ENCODE measurements at places on chromosomes 11 and 22.
A peak's percentile ranks its signal among the peaks of the same experiment; 100 is the strongest.

GRCh38 chr11:132632641-132633124, 899.6 kb downstream of the OPCML start:
- no peak for DNase-seq

- DNase-seq = no peak
Measured at GRCh38 chr11:83299681-83300080, 13.5 kb upstream of the CCDC90B start.

GRCh38 chr11:68531129-68531693, 70.7 kb downstream of the PPP6R3 start:
- no peak for DNase-seq

DNA sequence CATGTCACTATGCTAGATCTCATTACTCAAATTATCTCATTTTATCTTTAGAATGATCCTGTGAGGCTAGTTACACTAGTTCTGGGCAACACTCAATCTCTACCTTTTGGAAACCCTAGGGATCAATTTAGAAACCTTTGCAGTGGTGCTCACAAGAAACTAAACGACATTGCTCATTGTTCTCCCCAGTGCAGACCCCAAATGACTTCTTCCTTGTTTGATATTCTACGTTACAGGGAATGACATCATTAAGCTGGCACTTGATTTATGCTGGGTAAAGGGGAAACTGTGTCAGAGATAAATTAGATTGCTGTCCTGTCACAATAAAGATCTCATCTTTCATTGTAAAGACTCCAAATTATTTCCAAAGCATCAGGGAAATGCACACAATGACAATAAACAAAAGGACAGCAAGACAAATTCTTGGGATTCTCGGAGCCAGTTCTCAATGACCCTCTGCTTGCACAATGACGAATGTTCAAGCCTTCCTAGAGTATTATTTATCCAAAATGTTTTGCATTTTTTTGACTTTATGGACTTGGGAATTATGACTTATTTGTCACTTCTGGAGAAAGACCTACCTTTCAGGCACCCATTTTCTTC, 1121.8 kb upstream of the TENM4 start:
- no peak for DNase-seq

DNA sequence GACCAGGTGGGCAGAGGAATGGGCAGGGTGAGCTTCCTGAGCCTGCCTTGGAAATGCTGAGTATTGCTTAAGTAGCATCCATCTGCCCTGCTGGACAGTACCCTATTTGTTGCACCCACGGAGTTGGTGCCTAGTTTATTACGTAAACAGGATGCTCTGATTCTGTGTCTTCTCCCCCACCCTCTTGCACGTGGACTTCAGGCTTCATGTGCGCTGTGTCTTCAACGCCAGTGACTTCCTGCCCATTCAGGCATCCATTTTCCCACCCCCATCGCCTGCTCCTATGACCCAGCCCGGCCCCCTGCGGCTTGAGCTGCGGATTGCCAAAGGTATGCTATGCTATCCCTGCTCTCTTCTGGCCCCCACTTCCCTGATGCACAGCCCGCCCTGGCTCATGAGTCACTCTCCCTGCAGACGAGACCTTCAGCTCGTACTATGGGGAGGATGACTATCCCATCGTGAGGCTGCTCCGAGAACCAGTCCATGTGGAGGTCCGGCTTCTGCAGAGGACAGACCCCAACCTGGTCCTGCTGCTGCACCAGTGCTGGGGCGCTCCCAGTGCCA, 5.7 kb downstream of the ZP1 start:
- no peak for DNase-seq

DNA sequence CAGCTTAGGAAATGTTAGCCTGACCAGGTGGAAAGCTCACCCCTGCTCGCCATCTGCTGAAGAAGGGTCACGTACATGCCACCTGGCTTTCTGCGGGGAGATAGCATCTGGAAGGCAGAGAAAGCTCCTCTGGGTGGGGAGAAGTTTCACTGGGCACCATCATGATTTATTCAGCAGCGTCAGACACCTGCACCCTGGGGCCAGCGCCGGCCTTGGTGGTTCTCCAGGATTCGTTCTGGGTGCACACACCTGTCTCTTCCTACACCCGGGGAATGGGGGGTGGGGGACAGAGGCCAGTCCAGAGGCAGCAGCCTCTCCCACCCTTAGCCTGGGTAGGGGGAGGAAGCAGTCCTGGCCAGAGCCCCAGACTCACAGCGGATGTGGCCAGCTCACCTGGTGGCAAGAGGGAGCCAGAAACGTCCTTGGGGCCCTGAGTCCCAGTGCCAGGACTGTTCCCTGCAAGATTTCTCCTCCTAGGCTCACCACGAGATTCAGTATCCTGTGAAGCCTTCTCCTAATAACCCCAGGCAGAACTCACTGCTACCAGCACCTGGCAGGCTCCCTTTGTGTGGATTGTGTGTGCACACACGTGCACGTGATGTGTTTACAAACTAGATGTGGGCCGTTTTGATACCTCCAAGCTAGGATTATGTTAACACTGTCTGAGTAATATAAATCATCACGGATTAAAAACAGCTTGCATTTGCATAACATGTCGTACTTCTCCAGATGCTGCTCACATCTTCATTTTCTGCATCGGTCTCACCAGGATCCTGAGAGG, 17.3 kb upstream of the RASD2 start:
- no peak for DNase-seq

- DNase-seq = no peak
Measured at GRCh38 chr11:65591939-65592857, 3.4 kb downstream of the KCNK7 start.

DNA sequence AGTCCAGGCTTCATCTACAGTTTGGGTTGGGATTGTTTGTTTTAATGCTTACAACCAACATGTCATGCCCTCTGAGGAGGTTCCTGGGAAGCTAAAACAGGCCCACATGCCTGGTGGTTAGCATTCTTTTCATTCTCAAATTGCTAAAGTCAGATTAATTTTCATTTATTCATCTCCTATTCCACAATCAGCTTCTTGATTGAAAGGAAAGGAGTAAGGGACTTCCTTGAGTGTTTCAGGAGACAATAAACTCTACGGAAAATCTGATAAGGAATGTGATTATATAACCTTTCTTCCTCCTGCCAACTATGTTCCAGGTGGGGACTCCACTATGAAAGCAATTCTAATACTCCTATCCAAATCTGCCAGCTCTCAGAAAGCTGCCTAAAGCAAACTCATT, 30.8 kb downstream of the MRTFA start:
- no peak for DNase-seq

- no peak for DNase-seq
Measured at GRCh38 chr11:109416601-109417000, 5.4 kb upstream of the C11orf87 start.

GRCh38 chr22:32050678-32051515, 7.8 kb downstream of the SLC5A1 start:
- DNase-seq = peak; percentile 27

- DNase-seq = no peak
Measured at GRCh38 chr11:108921211-108921610, 256.3 kb downstream of the DDX10 start.

GRCh38 chr11:73203322-73203721, 14.8 kb upstream of the P2RY2 start:
- no peak for DNase-seq

GRCh38 chr11:94786264-94787126, 18.3 kb downstream of the AMOTL1 start:
- no peak for DNase-seq

DNA sequence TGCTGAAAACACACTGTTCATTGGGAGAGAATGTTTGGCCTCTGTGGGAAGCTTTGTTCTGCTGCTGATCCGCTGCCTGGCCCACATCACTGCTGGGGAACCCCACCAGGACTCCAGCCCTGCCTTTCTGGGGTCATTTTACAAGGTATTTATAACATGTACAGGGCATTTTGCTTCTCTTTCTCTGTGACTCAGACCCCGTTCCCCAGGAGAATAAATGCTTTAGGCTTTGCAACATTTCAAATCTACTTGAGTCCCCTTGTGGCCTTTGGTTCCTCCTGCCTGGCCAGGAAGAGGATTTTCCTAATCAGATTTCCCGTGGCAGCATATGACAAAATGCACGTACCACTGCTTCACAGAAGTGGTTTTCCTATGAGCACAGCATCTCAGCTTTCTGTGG, 43.0 kb downstream of the BTG4 start:
- no peak for DNase-seq

DNA sequence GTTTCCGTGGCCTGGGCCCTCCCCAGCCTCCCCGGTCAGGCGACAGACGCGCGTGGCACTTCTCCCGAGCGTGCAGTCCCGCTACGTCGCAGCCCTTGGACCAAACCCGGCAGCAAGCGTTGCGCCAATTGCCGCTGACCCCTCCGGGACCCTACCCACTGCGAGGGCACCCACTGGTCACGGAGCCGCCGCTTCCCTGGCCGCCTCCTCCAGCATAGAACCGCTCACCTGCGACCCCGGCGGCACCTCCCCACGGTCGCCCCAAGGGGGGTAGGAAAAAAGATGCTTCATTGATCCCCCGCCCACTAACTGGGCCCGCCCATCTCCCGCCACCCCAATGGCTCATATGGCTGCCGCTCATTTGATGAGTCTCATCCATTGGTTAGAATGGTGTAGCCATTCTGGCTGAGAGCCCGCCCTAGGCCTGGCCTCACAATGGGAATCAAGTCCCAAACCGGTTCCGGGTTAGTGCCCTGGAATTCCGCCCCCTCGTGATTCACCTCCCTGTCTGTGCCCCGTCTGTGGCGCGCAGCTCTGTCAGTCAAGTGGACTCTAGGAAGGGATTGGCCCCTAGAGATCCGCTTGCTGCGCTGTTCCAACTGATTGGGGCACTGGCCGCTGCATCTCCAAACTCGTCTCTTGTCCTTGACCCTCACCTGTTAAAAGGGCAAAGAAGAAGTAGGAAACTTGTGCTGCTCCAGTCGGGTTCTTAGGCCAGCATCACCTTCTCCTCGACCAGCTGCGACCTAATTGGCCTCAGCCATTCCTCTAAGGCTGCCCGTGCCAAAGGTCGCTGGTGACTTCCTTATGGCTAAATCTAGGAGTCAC, at the start of gene MSANTD4:
MSANTD4 (minus strand) TSS at position 274 of the 828 bp plus-strand sequence. CDS start 11,323 bp downstream, outside the sequence.
- peak; percentile 92 for DNase-seq

GRCh38 chr11:114060392-114061047, 1.0 kb downstream of the ZBTB16 start:
- no peak for DNase-seq

- no peak for DNase-seq
Measured at GRCh38 chr22:42160830-42161696, 30.5 kb upstream of the CYP2D6 start.

GRCh38 chr22:29457730-29458129, 19.3 kb downstream of the RFPL1 start:
- DNase-seq = no peak

GRCh38 chr11:60914633-60915247, 782 bp downstream of the TMEM109 start:
- no peak for DNase-seq

- no peak for DNase-seq
Measured at GRCh38 chr11:81036168-81036870, 1595.5 kb upstream of the TENM4 start.

DNA sequence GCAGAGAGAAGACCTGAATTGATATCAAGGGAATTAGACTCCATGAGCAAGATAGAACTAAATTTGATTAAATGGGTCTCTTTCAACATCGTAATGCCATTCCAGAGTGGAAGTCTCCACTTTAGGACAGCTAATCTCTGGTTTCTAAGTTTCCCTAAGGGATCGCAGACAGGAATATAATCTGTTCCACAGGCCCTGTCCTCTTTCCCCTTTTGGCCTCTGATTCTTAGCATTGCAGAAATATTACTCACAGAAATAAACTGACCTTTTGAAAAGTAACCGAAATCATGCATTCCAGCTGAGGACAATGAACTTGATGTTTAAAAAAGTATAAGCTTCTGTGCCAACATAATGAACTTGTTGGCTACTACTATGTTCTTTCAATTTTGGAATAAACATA, 227.8 kb downstream of the ETS1 start:
- no peak for DNase-seq

DNA sequence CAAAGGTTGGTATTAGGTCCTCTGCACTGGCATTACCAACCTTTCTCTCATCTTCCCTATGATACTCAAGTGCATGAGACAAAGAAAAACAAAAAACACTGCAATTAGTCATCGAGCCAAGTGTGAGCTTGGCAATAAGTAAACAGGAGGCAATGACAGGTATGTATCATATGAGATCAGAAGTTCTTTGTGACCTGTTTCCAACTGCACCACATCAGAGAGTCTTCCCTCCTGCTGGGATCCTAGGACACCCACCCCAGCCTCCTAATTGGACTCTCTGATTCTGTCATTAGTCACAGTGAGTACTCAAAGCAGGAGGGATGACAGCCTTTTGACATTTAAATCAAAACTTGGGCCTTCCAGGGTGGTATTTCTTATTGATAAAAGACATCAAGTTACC, 7.8 kb upstream of the JAML start:
- no peak for DNase-seq

DNA sequence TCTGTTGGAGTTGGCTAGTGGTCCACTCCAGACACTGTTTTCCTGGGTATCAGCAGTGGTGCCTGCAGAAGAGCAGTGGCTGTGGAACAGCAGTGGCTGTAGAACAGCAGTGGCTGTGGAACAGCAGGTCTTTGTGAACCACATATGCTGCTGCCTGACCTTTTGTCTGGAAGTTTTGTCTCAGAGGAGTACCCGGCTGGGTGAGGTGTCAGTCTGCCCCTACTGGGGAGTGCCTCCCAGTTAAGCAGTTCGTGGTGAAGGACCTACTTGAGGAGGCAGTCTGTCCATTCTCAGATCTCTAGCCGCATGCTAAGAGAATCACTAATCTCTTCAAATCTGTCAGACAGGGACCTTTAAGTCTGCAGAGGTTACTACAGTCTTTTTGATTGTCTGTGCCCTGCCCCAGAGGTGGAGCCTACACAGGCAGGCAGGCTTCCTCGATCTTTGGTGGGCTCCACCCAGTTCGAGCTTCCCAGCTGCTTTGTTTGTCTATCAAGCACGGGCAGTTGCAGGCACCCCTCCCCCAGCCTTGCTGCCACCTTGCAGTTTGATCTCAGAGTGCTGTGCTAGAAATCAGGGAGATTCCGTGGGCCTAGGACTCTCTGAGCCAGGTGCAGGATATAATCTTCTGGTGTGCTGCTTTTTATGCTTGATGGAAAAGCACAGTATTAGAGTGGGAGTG, 89.1 kb upstream of the TRIM48 start:
- no peak for DNase-seq

- DNase-seq = no peak
Measured at GRCh38 chr11:126392633-126393013, 37.1 kb downstream of the ST3GAL4 start.

- no peak for DNase-seq
Measured at GRCh38 chr11:108975026-108975425, 310.2 kb downstream of the DDX10 start.

GRCh38 chr11:21965221-21965620, 227.7 kb upstream of the ANO5 start:
- no peak for DNase-seq

Measured in stimulated activated CD8-positive, alpha-beta memory T cell treated with anti-CD3 and anti-CD28 coated beads, Interleukin-7, amount 100 ng/mL, for 24 hours (primary cell).